GM12878 (cell line): ENCODE measurements at places on chromosomes 3 and 15.
A peak's percentile ranks its signal among the peaks of the same experiment; 100 is the strongest.

DNA sequence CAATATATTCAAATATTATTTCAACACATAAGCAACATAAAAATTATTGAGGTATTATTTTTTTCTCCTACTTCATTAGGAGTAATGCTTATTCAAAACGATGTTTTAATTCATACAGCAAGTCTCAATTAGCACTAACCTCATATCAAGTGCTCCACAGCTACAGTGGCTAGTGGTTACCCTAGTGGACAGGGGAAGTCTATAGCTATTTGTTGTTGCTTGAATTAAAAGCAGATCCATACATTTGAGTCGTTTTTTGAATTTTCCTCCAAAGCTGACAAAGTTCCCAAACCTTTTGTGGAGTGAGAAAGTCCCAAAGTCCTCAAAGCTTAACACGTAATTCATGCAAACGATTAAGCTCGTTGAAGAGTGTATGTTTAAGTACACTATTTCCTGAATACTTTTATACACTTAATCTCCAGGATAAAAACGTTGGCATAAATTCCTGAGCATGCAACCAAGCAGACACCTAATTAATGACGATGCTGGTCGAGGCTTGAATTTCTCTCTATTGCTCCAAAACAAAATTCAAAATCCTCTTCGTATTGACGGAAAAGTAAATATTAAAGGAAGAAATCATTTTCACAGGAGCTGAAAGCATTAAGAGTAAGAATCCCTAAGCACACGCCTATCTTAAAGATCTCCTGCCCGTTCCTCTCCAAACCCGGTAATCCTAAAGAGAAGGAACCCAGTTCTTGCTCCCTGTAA, 985 bp downstream of the VPS13C start:
- H3K4me1 ChIP-seq: no peaks in the 10 kb centered on the region
- DNase-seq: no peak
- H3K36me3 ChIP-seq: no peaks in the 10 kb centered on the region
- peak overlapping the region; percentile 91 for H3K27ac ChIP-seq
- H3K27me3 ChIP-seq: no peaks in the 10 kb centered on the region; the same call in 1 of the 2 replicates
- H3K4me3 ChIP-seq: peak overlapping the region; percentile 73

DNA sequence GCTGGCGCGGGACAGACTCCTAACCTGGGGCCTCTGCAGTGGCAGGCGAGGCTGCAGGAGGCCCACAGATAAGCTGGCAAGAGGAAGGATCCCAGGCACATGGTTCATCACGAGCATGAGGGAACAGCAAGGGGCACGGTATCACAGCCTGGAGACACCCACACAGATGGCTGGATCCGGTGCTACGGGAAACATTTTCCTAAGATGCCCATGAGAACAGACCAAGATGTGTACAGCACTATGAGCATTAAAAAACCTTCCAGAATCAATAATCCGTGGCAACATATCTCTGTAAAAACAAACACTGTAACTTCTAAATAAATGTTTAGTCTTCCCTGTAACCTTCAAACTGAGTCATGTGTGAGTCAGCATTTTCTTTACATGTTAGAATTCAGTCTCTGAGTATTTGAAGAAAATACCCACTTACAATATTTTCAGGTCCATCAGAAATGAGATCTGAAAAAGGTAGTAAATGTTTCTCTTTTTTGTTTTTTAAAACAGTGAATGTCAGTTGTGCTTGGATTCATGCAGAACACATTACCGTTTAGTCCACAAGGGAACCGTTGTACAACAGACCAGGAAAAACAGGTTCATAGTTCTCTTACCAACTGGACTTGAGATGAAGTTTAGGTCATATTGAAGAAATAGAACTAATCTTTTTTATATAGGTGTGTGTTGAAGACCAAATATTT, 75.9 kb downstream of the BOC start:
- H3K27ac ChIP-seq: no peak overlapping the region
- no peaks in the 10 kb centered on the region for H3K4me1 ChIP-seq

DNA sequence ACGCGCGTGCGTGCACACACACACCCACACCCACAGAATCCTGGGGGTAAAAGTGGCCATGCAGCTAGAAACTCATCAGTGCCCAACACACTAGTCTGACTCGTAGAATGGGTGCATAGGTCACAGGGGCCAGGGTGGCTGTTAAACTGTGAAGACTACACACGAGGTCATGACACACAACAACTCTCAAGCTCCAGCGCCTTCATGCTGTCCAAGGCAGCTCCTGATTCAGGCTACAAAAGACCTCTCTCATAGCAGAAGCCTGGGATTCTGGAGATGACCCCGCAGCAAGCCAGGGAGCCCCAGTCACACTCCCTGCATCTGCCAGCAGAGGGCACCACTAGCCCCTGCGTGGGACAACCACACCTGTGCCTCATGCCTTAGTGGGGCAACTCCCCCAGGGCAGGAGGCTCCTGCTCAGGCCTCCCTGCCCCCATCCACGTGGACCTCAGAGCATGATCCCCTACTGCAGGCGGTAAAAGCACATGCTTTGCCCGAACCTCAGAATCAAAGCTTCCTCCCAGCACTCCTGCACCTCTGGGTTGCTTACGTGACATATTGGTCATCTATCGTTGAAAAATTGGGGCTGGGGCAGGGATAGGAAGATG, 93.1 kb downstream of the LRIG1 start:
- no peaks in the 10 kb centered on the region for H3K4me1 ChIP-seq
- no peak for DNase-seq
- no peak overlapping the region for H3K4me3 ChIP-seq
- H3K36me3 ChIP-seq: no peaks in the 10 kb centered on the region; the same call in 1 of the 2 replicates
- no peak overlapping the region for H3K27ac ChIP-seq
- no peaks in the 10 kb centered on the region for H3K27me3 ChIP-seq

DNA sequence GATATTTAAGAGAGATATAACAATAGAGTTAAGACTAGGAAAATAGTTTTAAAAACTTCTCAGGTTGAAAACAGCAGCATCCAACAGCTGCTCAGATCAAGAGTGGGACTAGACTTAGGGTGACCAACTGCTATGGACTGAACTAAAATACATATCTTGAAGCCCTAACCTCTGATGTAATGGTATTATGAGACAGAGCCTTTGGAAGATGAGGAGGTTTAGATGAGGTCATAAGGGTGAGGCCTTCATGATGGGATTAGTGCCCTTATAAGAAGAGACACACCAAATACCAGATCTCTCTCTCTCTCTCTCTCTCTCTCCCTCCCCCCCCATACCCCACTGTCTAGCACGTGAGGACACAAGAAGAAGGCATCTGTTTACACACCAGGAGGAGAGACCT, 37.4 kb upstream of the GALNT15 start:
- H3K4me3 ChIP-seq: no peak overlapping the region
- no peak for DNase-seq
- H3K27ac ChIP-seq: no peak overlapping the region

DNA sequence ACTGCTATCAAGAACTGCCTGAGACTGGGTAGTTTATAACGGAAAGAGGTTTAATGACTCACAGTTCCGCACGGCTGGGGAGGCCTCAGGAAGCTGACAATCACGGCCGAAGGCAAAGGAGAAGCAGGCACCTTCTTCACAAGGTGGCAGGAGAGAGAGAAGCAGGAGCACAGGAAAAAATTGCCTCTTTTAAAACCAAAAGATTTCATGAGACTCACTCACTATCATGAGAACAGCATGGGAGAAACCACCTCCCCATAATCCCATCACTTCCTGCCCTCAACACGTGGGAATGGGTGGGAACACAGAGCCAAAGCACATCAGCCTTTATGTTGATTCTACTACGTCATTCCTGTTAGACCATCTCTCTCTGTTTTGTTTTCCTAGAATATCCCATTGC, 650.9 kb upstream of the SEMA6D start:
- no peaks in the 10 kb centered on the region for H3K36me3 ChIP-seq
- H3K4me1 ChIP-seq: no peaks in the 10 kb centered on the region
- no peak overlapping the region for H3K27ac ChIP-seq
